ELR (cell line): ENCODE measurements at places on chromosomes 16 and 17.
A peak's percentile ranks its signal among the peaks of the same experiment; 100 is the strongest.

DNA sequence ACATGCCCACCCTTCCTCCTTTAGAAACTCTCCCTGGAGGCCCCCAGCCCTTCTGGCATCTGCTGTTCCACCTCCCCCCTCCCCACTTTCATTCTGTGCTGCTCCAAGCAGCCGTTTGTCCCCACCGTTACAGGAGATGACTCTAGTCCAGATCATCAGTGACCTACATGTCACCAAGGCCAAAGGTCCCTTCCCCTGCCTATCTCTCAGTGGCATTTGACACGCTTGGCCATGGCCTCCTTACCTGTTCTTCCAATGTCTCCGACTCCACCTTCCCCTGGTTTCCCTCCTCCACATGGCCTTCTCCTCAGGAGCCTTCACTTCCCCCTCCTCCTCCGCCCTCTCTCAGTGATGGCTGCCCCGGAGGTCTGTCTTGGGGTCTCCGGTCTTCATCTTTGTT, 9.4 kb downstream of the TMEM92 start:
- no peak for DNase-seq

DNA sequence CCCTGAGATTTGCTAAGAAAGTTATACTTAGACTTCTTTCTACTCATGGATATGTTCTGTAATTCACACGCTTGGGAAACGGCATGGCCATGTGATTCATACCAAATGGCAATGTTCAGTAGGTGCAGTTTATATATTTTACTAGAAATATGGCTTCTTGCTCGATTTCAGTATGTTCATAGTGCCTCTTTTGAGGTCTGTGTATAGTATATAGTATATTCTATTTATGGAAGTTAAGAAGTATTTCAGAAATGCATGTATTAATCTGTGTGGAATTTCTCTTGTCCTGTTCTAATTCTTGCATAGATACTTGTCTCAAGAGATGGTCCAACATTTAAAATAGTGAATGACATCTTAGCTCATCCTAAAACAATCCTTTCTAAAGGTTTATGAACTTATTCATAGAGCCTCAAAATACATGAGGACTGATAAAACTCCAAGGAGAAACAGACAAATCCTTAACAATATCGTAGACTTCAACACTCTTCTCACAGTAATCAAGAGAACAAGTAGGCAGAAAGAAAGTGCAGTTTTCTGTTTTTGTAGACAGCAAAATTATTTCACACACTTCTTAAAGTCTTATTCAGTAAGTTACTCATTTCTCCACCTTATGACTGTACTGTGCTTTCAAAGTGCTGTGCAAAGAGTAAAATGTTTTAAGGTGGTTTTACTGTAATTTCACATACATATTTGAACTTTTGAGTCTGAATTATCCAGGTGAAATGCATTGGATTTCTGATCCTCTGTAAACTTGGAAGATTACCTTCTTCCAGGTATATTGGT, 11.1 kb downstream of the BPTF start:
- peak; percentile 65 for DNase-seq

DNA sequence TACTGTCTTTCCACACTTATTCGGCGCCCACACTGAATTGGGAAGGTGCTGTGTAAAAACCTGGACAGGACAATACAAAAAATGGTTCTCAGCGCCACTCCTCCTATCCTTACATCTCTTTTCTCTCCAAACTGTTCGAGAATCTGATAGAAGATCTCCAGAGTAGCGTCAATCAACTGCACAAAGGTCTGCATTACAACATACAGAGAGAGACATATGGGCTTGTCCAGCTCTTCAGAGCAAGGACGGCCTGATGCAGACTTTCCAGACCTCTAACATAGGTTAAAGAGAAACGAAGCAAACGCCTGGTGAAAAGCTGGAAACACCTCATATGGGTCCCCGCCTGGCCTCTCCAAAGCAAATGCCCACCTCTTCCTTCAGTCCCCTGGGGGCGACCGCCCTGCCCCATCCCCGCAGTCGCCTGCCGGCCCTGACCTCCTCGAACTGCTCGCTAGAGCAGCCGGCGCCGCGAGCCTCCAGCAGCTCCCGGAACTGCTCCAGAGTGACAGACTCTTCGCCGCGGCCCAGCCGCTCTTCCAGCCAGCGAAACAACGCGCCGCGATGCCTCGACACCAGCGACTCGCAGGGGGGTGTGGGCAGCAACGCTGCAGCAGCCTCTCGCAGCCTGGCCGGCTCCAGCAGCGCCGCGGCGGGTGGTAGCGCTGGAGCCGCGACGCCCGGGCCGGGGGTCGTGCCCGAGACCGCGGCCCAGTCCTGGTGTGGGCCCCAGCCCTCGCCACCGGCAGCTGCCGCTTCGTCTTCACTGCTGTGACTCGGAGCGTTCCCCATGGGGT, 526 bp downstream of the ZZEF1 start:
- peak; percentile 54 for DNase-seq

GRCh38 chr16:56532714-56533113, 12.9 kb upstream of the BBS2 start:
- peak; percentile 52 for DNase-seq

DNA sequence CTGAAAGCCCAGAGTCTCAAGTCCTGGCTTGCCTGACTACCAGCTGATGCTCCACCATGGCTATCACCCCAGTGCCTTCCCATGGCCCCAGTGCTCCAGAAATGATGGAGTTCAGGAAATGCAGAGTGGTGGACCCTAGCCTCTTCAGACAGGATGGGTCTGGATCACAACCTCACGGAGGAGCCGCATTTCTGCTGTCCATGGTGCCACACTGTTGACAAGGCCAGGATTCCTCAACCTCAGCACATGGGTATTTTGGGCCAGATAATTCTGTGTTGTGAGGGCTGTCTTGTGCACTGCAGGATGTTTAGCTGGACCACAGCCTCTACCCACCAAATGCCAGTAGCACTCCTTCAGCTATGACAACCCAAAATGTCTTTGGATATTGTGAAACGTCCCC, 6.7 kb upstream of the CRHR1 start:
- no peak for DNase-seq

- DNase-seq: no peak
Observed at GRCh38 chr17:35081638-35082037, 18.1 kb upstream of the RFFL start.

DNA sequence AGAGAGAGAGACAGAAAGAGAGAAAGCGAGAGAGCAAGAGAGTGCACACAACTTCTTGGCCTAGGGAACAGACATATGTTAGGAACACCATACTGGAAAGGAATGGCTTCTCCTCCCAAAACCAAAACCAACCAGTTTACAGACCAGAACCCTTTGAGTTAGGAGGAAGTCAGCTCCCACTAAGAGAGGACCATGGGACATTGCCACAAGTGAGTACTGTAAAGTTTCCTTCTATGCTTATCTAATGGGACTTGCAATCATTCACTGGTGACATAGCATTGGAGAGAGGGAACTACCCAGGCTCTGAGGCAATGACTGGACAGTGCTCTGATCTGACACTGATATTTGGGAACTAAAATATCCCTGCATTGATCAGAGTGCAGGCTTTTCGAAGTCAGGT, 32.4 kb downstream of the TBC1D3B start:
- DNase-seq: no peak

DNA sequence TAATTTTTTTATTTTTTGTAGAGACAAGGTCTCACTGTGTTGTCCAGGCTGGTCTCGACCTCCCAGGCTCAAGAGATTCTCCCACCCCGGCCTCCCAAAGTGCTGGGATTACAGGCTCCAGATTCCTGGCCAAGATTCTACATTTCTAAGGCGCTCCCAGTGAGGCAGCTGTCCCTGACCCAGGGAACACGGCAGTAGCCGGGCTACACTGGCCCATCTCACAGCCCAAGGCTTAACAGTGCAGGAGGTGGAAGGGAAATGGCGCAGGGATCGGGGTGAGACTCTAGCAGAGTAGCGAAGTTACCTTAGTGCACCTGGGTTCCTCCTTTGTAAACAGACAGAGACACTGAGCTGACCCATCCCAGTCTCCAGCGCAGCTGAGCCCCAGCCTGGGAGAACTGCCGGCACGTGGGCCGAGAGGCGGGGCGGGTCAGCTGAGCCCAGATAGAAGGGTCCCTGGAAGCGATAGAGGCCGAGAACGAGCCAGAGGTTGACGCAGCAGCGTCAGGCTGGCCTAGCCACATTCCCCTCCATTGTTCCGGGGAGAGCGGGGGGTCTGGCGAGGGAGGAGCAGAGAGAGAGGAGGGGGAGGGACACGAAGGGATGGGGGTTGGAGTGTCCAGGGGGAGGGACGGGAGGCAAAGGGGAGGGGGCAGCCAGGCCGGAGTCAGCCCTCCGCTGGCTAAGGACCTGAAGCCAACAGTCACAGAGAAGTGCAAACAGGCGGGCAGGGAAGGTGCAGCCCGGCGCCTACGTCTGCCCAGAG, 2.5 kb downstream of the CARHSP1 start:
- DNase-seq: no peak

- peak; percentile 82 for DNase-seq
Observed at GRCh38 chr17:48215583-48216139, 108.1 kb downstream of the SNX11 start.
